ENCODE measurements at places on chromosomes 5 and 9. TPM values are rescaled to one million over a fixed set of nuclear protein-coding genes. Genes with fewer than 3 reads are reported as not detected.

- no peak for DNase-seq
These were observed 32.7 kb downstream of the PRUNE2 start for GRCh38 chr9:76873056-76873792.

- peak; percentile 76 for DNase-seq
These were observed 46.6 kb downstream of the ARHGAP26 start for GRCh38 chr5:142816531-142817430.

- DNase-seq: no peak
These were observed 661.1 kb downstream of the PTPRD start for GRCh38 chr9:9951556-9952160.

Gene BHMT2
- total RNA-seq: 0.89 TPM

Gene ZMAT2
- 37.6 TPM for total RNA-seq

Gene LCN2
- 41.5 TPM for total RNA-seq
